ENCODE measurements at places on chromosomes 6 and 20. TPM values are rescaled to one million over a fixed set of nuclear protein-coding genes. Genes with fewer than 3 reads are reported as not detected.

The SLC12A5 gene
- 11.1 TPM for total RNA-seq

The SLC35D3 gene
- total RNA-seq = 0.05 TPM

The KIF25 gene
- 0.03 TPM for total RNA-seq

The DCDC2 gene
- total RNA-seq = 3.7 TPM

The SLC22A1 gene
- total RNA-seq = 2.0 TPM

The FAM209B gene
- total RNA-seq = 0.40 TPM

The SLC25A27 gene
- 0.32 TPM for total RNA-seq

The ARFGEF3 gene
- 0.51 TPM for total RNA-seq

The RAB44 gene
- 0.05 TPM for total RNA-seq

The HLA-F gene
- total RNA-seq = 4.3 TPM

The FAM217A gene
- total RNA-seq = not detected

The PNPLA1 gene
- not detected for total RNA-seq

The SPATA2 gene
- 7.7 TPM for total RNA-seq

The TFAP2D gene
- total RNA-seq = not detected

The KCNQ5 gene
- total RNA-seq = 1.5 TPM

The MUC21 gene
- not detected for total RNA-seq

The EYA4 gene
- 8.0 TPM for total RNA-seq

The DTNBP1 gene
- 12.0 TPM for total RNA-seq

The NRSN1 gene
- not detected for total RNA-seq

The KCNS1 gene
- not detected for total RNA-seq

The CPXM1 gene
- total RNA-seq = not detected

The OR12D1 gene
- total RNA-seq = not detected

The C6orf132 gene
- total RNA-seq = 2.8 TPM

The ISM1 gene
- total RNA-seq = 0.24 TPM

The MED23 gene
- total RNA-seq = 9.0 TPM

The RNF8 gene
- total RNA-seq = 21.5 TPM

The TULP4 gene
- 6.3 TPM for total RNA-seq

The LHFPL5 gene
- 0.09 TPM for total RNA-seq

The GPLD1 gene
- total RNA-seq = 1.1 TPM

The DUSP15 gene
- total RNA-seq = 1.0 TPM

The ANKRD6 gene
- 2.0 TPM for total RNA-seq

The SYNJ2 gene
- total RNA-seq = 46.7 TPM

The PCMTD2 gene
- 12.5 TPM for total RNA-seq

The CD109 gene
- 78.3 TPM for total RNA-seq
